Endodermal cell (in vitro differentiated cells): ENCODE measurements at places on chromosomes 4 and X. TPM values are rescaled to one million over a fixed set of nuclear protein-coding genes. Genes with fewer than 3 reads are reported as not detected.

DNA sequence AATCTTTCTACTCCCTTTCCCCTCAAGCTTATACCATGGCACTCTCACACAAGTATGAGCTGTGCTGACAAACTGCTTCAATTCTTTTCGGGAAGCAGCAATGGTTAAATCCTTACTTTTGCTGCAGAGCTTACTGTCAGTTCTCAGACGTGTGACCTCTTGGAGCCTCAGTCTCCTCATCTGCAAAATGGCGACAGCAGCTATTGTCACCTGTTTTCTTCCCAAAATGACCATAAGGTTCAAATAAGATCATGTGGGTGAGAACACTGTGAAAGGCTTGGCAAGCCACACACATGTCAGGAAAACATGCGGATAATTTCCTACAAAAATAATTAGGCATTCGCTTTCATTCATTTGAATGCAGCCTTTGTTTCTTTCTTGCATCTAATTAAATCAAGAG lies 36.8 kb upstream of the IRF2 start:
- no peak for DNase-seq

DNA sequence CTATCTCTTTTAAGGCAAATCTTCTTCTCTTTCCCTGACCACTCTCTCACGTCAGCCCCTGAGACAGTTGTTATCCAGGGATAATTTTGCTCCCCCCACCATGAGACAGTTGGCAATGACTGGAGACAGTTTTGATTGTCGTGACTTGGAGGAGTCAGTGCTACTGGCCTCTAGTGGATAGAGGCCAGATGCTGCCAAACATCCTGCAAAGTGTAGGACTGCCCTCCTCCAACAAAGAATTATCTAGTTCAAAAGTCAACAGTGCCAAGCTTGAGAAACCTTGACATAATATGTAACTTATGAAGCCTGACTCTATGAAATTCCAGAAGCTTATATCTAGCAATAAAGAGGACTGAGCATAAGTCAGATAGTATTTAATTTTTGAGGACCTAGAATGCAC lies 502.1 kb upstream of the IGFBP7 start:
- DNase-seq: no peak

- DNase-seq: no peak
These were observed 41.8 kb downstream of the AASDH start for GRCh38 chr4:56345458-56345857.

GRCh38 chr4:181661090-181661489 lies 582.1 kb upstream of the TENM3 start:
- DNase-seq: no peak

- DNase-seq: no peak
These were observed 40.9 kb downstream of the JADE3 start for GRCh38 chrX:46953137-46953527.

DNA sequence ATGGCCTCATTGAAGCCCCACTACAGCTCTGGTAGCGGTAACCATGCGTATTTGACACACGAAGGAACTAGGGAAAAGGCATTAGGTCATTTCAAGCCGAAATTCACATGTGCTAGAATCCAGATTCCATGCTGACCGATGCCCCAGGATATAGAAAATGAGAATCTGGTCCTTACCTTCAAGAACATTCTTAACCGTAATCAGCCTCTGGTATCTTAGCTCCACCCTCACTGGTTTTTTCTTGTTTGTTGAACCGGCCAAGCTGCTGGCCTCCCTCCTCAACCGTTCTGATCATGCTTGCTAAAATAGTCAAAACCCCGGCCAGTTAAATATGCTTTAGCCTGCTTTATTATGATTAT lies 876 bp downstream of the HPRT1 start:
- DNase-seq: no peak

GRCh38 chr4:142351958-142352357 lies 494.1 kb downstream of the INPP4B start:
- DNase-seq: no peak

GRCh38 chrX:14232688-14233087 lies 203.0 kb upstream of the GEMIN8 start:
- no peak for DNase-seq

DNA sequence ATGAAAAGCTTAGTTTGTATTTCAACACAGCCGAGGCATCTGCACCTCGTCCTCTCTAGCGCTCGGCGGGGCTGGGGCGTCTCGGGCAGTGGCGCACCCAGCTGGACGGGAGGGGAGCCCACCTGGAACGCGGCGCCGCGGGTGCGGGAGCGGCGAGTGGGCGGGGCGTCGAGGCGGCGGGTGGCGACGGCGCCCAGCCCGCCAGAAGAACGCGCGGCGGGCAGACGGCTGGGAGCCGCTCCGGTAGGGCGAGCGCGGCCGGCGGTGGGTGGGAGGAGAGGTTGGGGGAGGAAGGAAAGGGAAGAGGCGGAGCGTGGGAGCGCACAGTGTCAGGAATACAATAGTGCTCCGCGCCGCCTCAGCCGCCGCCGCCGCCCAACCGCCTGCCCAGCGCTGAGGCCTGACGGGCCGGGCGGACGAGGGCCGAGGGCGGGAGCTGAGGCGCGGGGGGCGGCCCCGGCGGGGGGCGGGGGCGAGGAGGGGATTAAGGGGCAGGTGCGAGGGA lies at the start of gene JADE3:
JADE3 (plus strand) TSS at position 324 of the 505 bp plus-strand sequence. CDS start 72,474 bp downstream, outside the sequence.
- peak; percentile 88 for DNase-seq

DNA sequence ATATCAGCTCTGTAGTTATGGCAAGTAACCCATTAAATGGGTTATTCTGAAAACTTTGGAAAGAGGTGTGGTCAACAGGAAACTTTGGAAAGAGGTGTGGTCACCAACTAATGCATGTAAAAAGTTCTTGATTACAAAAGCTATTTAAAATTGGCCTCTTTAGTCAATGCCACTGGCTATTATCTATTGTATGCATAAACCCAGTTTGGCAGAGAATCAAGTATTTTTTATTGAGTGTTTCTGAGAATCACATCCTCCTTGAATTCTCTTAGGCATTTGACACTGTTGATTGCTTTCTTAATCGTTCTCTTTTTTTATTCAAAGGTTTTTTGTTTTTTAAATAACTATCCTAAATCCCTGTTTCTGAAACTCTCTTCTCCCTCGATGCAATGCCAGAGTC lies 7.5 kb downstream of the P2RY4 start:
- DNase-seq: no peak

- DNase-seq: no peak
These were observed 593 bp upstream of the JAKMIP1 start for GRCh38 chr4:6200922-6201362.

GRCh38 chrX:12137951-12138360 lies 317 bp upstream of the FRMPD4 start:
- DNase-seq: no peak

DNA sequence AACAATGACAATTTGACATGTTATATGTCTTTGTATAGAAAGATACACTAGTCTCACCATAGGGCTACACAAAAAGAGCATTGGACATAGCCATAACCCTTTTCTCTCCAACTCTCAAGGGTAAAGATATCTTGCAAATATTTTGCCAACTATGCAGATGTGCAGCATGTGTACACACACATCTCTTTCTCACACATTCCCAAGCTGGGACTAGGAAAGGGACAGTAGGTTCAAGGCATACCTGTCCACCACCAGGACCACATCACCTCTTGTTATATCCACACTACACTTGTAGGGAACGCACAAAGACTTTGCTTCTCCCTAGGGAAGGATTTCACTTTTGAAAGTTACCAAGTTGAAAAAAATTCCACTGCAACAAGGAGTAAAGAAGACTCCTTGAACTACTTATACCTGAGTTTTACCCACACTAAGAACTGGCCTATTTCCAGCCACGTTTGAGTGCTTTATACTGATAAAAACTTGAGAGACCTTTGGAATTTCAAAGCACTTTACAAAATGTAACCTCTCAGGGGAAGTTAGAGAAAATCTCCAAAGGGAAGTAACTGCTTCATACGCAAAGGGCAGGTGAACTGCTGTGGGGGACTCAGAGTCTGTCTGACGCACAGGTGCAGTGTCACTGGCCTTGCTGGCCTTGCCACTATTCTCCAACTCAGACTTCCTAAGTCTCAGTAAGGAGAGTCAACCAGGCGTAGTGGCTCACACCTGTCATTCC lies 36.9 kb downstream of the NR3C2 start:
- DNase-seq: no peak

DNA sequence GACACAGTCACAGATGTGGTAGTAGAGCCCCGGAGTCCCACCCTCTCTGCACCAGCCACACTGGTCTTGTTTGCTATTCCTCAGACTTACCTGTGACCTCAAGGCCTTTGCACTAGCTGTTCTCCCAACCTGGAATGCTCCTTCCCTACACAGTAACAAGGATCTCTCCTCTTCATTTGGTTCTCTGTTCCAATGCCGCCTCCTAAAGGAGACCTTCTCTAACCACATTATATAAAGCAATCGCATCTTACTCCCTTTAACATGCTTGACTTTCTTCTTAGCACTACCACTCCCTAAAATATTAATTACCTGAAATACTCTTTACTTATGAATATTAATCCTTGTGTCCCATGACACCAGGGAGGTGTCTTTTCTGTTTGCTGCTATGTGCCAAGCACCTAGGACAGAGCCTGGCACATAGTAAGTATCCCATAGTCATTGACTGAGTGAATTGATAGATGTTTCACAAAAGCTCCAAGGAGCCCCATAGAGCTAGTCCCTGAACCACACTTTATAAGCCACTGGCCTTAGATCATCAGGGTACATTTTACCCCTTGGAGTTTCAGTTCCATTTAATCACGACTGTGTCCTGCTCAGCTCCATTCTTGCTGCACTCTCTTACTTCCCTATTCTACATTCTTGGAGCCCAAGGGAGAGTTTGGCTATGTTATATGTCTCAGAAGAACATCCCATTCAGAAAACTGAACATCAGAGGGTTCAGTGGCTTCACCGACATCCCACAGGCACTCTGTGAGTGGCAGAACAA lies 312.7 kb downstream of the RAB28 start:
- DNase-seq: no peak

DNA sequence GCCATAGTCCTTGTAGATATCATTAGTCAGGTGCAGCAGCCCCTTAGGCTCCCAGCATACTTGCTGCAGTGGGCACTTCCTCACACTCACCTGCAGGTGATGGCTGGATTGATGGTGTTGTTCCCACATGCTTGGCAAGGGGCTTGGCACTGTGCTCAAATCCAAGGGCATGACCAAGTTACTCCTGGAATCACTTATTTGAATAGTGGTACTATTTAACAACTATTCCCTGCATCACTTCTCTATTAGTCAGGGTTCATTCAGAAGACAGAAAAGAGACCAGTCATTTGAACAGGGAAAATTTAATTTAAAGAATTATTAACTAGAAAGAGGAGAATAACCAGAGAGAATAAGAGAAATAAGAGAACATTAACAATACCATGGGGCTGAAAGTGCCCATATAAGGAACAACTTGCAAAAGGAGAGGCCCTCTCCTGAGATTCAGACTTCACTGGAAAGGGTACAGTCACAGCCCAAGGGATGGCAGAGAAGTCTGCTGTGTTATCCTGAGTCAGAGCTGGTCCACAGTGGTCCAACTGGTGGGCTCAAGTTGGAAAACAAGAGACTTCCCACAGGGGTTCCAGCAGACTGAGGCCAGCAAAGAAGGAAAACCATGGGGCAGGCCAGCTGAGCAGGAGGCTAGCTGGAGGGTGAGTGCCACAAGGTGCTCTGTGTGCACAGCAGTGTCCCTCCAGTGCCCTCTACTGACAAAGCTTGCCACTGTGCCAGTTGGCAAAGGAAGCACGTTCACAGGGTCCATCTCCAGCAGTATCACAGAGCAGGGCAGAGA lies 9.8 kb downstream of the SPP1 start:
- DNase-seq: peak; percentile 88

GRCh38 chr4:135672202-135672601 lies 1470.6 kb upstream of the PABPC4L start:
- DNase-seq: no peak

DNA sequence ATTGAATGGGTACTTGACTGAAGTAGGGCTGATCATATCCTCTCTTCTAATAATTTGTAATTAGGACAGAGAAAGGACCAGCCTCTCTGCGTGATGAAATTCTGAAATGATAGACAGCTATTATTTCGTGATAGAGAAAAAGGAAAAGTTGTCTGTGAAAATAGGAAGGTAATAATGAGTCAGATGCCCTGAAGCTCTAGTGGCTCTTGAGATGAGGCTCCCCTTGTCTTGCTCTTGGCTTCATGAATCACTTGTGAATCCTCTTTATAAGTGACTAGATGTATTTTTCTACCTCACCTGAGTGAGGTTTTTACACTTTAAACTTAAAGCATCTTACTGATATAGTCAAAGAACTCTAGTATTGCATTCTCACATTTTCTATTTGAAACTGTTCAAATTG lies 888.9 kb downstream of the PCDH18 start:
- no peak for DNase-seq

GRCh38 chr4:168453146-168453545 lies 27.1 kb downstream of the DDX60L start:
- no peak for DNase-seq

- peak; percentile 89 for DNase-seq
These were observed 6.7 kb upstream of the ART3 start for GRCh38 chr4:76067652-76068286.

GRCh38 chrX:15849555-15849954 lies 5.1 kb downstream of the AP1S2 start:
- peak; percentile 55 for DNase-seq

GRCh38 chr4:172042714-172043114 lies 229.5 kb downstream of the GALNTL6 start:
- no peak for DNase-seq

DNA sequence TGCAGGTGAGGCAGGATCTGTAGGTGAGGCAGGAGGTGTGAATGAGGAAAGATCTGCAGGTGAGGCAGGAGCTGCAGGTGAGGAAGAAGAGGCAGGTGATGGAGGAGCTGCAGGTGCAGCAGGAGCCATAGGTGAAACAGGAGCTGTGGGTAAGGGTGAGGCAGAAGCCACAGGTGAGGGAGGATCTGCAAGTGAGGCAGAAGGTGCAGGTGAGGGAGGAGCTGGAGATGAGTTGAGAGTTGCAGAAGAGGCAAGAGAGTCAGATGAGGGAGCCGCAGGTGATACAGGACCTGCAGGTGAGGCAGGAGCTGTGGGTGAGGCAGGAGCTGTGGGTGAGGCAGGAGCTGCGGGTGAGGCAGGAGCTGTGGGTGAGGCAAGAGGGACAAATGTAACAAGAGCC lies 27.1 kb upstream of the PNMA3 start:
- DNase-seq: no peak

C4orf50 gene
- 1.2 and 1.6 TPM in 2 replicates for total RNA-seq

TRIM60 gene
- total RNA-seq: not detected in 3 replicates

TCEAL6 gene
- total RNA-seq: not detected in 2 replicates

CSAG2 gene
- 0.35 TPM in 1 of 2 replicates, not detected in the other for total RNA-seq

CT83 gene
- not detected in 3 replicates for total RNA-seq

XAGE1A gene
- total RNA-seq: not detected in 2 replicates
